CD4-positive, alpha-beta T cell treated with Interleukin-4 for 1 hour (primary cell): ENCODE measurements at places on chromosomes 12 and 14.

- no peak for DNase-seq
These were observed 41.7 kb upstream of the OR5AU1 start for GRCh38 chr14:21197418-21198205.

DNA sequence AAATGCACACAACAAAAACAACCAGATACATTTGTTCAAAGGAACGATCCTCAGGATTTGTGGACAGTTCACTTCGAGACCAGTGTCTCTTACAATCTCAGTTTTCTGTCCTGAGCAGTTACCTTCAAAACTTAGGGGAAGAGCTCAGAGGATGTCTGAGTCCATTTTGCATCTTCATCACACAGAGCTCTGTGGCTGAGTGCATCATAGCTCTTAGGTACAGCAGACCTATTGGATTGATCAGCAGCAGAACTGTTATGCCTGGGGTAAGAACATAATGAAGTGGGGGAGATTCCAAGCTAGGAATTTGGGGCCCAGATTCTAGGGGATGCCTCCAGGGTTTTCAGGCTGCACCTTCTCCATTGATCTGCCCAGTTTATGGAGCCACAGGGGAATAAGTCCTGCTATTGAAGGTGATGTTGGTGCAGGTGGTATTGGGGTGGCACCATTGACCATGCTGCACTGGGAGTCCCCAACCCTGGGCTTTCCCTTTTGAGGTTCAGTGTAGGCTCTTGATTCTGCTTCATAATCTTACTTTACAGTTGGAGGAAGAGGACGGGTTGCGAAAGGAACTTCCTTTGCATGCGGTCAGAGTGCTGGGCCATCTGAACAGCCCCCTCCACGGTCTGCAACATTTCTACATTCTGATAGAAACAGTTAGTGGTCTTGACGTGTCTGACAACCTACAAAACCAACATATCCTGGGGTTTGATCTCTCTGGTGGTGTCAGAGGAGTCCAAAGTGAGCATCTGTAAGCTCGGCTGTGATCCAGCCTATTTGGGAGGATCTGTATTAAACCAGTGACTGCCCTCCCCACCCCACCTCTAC, 112.8 kb downstream of the CHST11 start:
- peak; percentile 68 for DNase-seq

DNA sequence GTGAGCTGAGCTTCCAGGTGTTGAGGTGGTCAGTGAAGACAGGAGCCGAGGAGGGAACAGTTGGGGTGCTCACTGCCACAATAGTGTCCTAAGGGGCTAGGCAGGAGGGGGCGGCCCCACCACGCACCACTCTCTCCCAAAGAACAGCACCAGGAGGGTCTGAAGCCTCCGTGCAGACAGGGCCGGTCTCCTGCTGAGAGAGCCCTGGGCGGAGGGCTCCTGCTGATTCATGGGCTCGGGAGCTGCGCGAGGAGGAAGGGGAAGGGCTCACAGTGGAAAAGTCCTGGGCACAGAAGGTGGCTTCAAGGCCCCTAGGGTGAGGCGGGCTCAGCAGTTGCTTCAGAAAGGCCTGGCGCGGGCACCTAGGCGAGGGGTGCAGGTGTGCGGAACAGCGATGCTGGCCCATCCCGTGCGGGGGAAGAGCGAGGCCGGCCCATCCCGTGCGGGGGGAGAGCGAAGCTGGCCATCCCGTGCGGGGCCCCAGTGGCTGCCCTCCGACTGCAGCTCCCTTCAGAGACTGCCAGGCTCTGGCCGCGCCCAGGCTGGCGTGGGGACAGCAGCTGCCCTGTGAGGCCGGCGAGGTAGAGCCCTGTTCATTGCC, 176.7 kb downstream of the ADGRD1 start:
- DNase-seq = no peak

DNA sequence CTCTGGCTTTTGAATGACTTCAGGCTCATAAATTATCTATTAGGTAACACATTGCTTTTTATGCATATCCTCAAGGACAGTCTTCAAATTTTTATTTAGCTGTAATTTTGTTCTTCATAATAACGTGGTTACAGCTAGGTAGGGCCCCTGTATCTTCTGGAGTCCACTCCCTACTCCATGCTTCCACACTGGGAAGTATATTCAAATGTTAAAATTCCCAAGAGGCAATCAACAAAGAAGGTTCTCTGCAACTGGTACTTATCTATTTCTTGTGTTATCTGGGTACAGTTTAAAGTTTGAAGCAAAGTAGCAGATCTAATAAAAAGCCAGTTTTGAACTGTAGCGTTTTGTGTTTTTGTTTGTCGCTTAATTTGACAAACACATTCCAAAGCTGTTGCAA, 20.1 kb upstream of the BAZ1A start:
- no peak for DNase-seq

DNA sequence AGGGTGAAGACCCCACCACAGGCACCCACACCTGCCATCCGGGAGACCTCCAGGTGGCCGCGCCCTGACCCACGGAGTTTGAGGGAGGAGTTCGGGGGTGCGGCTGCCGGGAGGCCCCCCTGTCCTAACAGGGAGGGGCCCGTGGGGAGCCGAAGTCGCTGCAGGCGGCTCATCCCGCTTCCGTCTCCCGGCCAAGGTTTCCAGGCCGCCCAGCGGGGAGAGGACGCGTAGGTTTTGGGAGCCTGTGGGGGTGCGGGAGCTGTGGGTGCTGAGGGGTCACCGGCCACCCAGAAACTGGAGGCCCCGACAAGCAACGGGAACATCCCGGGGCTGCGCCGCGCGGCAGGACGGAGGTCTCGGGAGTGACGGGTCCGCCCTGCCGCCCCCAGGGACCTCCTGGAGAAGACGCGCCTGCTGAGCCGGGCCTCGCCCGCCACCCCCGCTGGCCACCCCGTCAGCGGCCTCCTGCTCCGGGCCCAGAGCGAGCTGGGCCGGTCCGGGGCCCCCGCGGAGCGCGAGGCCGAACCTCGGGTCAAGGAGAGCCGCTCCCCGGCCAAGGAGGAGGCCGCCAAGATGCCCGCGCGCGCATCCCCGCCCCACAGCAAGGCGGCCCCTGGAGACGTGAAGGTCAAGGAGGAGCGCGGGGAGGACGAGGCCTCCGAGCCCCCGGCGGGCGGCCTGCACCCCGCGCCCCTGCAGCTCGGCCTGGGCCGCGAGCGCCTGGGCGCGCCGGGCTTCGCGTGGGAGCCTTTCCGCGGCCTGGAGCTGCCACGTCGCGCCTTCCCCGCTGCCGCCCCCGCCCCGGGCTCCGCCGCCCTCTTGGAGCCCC, 27.6 kb downstream of the LRCOL1 start:
- DNase-seq = no peak

DNA sequence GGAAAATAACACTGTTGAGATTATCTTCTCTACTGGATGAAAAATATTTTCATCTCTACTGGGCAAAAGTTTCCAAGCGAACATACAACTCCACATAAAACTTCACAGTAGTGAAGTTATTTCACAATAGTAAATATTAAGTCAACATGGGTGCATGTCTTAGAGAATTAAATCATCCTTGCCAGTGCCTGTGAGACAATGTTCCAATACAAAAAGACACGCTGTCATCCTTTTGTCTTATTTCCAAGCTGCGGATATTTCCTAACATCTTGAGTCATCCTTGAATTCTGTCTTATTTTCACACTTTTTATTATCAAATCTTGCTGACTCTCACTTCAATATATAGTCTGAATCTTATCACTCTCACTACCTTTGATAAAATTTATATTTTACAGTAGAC, 142.9 kb upstream of the KITLG start:
- DNase-seq = no peak

DNA sequence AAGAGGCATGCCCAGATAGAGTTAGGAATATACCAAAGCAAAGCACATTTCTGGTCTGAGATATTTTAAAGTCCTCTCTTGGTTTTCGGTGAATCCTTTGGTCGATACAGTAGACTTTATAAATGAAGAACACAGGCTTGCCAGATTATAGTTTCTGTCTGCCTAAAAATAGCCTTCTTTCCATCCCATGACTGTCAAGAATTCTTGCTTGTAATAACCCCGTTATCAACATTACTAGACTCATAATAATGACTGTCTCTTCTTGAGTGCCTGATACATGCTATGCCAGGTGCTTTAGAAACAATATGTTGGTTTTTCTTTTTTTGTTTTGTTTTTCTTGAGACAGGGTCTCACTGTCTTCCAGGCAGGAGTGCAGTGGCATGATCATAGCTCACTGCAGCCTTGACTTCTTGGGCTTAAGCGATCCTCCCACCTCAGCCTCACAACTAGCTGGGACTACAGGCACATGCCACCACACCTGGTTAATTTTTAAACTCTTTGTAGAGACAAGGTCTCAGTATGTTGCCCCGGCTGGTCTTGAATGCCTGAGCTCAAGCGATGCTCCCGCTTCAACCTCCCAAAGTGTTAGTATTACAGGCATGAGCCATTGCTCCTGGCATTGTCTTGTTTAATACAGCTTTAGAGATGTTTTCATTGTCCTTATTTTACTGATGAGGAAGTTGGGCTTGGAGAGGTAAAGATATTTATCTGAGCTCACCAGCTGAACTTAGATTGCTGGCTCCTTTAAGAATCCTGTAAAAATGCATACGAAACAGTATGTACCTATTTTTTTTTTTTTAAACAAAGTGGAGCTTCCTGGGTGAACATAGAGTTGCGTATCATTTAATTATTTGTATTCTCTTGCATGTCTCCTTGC, 30.4 kb downstream of the CHST11 start:
- DNase-seq = no peak

DNA sequence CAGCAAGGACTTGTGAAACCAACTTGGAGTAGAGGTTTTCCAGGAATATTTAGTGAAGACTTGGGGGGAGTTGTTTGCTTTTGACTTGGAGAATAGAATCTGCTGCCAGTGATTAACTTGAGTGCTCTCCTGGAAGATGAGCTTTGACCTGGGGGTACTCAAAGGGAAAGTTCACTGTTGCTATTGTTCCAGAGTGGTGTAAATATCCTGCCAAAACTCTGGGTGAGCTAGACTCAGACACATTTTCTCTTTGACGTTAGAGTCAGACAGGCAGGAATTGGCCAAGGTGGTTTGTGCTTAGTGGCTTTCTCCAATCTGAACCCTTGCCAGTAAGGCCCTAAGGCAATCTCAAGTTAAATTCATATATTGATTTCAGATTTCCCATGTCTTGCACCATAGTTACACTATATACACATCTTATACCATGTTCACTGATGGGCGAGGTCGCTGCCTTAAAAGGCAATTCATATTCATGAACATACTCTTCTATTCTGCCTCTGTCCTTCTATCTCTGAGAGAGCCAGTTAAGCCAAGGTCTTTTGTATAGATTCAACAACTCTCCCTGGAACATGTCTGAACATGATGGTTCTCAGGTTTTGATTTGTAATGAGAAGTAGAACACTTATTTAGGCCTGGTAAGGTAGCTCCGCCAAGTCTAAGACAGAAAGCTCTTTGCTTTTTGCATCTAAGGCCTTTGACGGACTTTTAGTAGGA, 204.6 kb upstream of the SLC38A2 start:
- DNase-seq = no peak

DNA sequence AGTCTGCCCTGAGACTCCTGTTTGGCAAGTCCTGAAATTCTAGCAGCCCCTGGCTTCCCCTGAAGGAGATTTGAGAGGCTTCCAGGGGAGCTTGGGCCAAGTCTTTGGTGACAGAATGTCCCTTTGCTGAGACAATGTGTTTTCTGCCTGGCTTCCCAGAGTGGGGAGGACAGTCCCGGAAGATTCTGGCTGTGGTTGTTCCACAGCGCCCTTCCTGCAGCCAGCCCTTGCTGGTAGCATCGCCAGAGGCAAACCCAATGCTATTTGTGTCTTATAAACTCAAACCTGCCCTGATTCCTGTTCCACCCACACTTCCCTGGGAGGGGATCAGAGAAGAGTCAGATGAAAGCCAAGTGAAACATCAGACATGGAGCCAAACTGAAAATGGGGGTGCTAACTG, 56.4 kb upstream of the OAS1 start:
- DNase-seq = no peak
